ENCODE measurements at places on chromosomes 12 and 14.

GRCh38 chr14:68955164-68955850 lies 23.8 kb downstream of the ACTN1 start:
- DNase-seq = no peak

GRCh38 chr14:95222870-95223398 lies 65.6 kb upstream of the DICER1 start:
- DNase-seq = no peak

DNA sequence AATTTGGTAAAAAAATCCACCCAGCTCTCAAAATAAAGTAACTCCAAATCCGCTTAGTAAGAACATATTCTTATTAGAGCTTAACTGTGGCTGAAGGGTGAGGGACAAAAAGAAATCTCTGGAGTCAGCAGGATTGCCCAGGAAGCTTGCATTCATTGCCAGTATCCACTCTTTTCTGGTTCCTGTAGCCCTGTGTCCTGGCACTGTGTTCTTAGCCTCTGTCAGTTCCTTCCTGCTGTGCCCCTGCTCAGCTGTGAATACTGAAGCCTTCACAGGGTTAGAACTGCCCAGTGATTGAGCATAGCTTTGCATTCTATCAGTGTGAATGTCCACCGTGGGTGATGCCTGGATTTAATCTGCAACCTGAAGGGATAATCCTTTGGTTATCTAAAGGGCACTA lies 266.9 kb upstream of the PELI2 start:
- no peak for DNase-seq

DNA sequence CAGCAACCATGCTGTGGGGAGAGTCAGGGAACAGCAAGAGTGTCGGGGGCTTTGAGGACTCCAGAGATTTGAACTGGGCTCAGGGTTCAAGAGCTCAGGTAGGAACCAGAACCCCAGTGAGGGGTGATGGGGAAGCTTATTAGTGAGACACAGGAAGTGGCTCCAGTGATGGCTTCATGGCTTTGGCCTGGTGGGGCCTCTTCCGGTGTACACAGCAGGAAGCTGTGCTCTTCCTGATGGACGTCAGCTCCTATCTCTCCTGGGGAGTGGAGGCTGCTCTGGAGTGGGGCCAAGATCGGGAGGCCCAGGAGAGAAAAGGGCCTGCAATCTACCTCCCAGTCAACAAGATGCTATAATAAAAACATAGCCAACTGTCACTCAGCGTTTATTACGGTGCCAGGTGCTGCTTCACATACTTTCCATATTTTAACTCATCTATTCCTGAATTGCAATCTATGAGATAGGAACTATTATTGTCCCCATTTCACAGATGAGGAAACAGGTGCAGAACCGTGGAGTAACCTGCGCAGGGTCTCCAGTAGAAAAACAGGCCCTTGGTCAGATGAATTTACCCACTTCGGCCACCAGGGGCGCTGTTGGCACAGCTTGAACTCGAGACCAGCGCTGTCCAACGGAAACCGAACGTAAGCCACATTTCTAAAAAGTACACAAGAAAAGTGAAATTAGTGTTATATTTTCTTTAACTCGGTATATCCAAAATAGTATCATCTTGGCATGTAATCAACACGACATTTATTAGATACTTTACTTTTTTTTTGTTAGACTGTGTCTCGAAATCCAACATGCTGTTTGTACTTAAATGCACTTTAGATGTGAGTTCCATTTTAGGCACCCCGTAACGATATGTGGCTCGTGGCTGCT lies 63.6 kb upstream of the DLK1 start:
- DNase-seq = peak; percentile 85

DNA sequence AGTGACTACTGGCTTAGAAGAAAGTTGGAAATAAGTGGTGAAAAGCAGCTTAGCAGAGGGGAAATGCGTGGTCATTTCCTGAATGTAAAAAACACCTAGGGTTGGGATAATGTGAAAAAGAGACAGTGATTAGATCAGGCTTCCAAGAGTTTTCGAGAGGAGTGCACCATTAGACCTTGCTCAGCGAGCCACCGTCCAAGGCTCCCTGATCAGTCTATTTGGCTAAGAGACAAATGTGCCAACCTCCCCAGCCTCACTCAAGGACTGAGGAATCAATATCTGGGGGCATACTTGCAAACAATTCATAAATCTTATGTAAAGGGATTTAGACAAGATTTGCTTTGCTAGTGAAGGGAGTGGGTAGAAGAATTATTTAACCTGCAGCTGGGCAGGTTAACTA lies 594.5 kb downstream of the NRXN3 start:
- no peak for DNase-seq

DNA sequence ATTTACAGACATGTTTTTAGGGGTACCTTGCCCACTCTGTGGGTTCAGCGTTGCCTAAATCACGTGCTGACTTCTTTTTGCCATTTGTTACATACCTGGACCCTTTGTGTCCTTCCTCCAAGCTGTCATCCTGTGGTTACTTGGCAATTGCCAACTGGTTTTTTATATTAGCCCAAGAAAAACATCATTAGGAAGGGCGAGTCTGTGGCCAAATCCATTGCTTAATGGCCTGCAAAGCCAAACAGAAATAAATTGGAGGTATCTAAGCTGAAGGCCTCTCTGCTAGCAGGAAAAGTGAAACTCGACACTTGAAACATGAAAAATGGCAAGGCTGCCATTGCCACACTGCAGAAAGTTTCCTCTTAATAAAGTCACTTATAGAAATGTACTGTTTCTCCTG lies 190.4 kb downstream of the NUAK1 start:
- no peak for DNase-seq

GRCh38 chr12:91763654-91764370 lies 381.8 kb downstream of the BTG1 start:
- no peak for DNase-seq

All from hindlimb muscle (tissue), 1 donor.